ENCODE measurements at places on chromosomes 6 and 20.

DNA sequence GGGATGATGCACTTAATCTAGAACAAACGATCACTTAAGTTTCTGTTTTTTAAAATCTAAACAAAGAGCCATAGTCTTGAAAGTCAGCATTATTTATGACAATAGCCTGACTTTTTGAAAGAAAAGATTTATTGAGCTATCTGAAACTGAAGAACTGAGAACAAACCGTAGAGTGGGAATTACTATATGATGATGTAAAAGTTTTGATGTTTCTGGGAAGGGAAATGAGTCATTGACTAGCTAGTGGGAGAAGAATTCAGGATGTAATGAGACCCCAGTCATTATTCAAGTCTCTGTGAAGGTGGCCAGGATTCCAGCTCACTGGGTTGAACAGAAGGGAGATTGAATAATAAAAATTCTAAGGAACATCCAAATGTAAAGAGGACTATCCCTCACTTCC lies 83.4 kb upstream of the FABP7 start:
- DNase-seq: no peak

- no peak for DNase-seq
Measured at GRCh38 chr6:43910638-43911353, 140.8 kb downstream of the VEGFA start.

- DNase-seq: no peak
Measured at GRCh38 chr6:16305246-16305725, 66.9 kb downstream of the GMPR start.

- no peak for DNase-seq
Measured at GRCh38 chr20:54086507-54087039, 16.2 kb upstream of the BCAS1 start.

DNA sequence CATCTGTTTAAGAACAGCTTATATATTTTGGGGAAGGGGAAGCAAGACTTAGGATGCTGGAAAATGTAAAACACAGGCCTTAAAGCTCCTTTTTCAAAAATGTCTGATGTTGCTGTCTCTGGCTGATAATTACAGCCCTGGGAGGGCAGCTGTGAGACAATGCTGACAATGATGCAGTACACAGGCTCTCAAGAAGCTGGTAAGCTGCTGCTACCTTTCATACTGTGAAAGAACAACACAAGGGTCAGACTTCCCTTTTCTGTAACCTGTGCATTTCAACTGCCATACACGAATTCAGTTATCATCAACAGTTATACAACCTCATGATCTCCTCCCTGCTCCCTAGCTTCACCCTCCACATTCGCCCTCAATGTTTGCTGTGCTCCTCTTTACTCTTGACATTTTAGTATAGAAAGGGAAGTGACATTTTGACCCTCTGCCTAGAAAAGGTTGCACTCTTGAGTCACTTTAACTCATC lies 25.2 kb downstream of the MAP7 start:
- no peak for DNase-seq

DNA sequence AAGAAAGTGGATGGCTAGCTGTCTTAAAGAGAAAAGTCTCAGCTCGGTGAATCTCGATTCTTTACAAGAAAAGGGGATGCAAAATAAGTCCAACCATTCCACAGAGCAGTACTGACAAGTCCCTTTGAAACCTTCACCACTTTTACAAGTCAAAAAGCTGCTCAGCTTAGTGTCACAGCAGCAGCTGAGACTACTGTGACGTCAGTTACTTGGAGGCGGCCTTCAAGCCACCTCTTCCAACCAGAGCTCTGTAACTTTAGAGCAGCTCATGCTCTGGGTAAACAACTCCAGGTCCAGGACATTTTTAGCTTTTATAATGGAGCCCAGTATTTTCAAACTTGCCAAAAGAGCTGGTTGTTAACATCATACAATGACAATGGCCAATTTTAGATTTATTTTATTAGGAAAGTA lies at the start of gene KIAA0408:
Gene KIAA0408, minus strand, starts transcription at position 159 of the 411 bp plus-strand sequence. CDS start 5,408 bp downstream, outside the sequence.
- DNase-seq: no peak

DNA sequence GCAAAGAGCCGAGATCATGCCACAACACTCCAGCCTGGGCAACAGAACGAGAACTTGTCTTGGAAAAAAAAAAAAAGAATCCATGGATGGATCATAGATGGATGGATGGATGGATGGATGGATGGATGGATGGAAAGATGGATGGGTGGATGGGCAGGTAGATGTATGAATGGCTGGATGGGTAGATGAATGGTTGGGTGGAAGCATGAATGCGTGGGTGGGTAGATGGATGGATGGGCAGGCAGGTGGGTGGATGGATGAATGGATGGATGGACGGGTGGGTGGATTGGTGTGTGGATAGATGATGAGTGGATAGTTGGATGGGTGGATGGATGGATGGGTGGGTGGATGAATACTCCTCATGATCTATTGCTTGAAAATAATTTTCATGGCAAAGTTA lies 1.4 kb downstream of the JPH2 start:
- DNase-seq: no peak

GRCh38 chr20:38900606-38901005 lies 25.6 kb upstream of the FAM83D start:
- no peak for DNase-seq

GRCh38 chr20:33917831-33918525 lies 75.7 kb upstream of the RALY start:
- no peak for DNase-seq

All from NCI-H446 (cell line).